ENCODE measurements at places on chromosomes 16 and 17. TPM values are rescaled to one million over a fixed set of nuclear protein-coding genes. Genes with fewer than 3 reads are reported as not detected.

LRRC37B gene
- total RNA-seq, result 22.9 TPM

DNA sequence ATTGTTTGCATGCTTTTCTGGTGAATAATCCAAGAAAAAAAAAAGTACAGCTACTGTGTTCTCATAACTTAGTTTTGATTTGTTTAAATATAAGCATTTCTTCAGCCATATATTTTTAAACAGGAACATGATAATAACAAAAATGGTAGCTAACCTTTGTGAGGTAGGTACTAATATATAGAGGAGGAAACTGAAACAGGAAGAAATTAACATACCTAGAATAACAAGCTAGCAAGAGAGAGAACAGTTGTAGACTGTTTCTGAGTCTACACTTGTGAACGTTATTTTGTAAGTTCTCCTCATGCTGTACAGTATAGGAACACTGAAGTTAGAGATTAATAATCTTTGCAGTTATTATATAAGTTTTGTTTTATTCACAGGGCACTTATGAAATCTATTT lies 49.3 kb downstream of the NSRP1 start:
- DNase-seq, result no peak

GRCh38 chr17:35010093-35010492 lies 29.8 kb downstream of the LIG3 start:
- no peak for DNase-seq

GRCh38 chr16:71883168-71883848 lies 674 bp downstream of the ZNF821 start:
- DNase-seq, result no peak

Data from mucosa of gallbladder (tissue), 1 donor.